ENCODE measurements at places on chromosomes 5 and 9. TPM values are rescaled to one million over a fixed set of nuclear protein-coding genes. Genes with fewer than 3 reads are reported as not detected.

The OTULINL gene
- 0.66 TPM for total RNA-seq

The LRRC19 gene
- not detected for total RNA-seq

The CAMSAP1 gene
- total RNA-seq, result 20.8 TPM

The CAMK2A gene
- total RNA-seq, result 2.0 TPM

The OMD gene
- not detected for total RNA-seq

The EIF4E1B gene
- not detected for total RNA-seq

The CEMIP2 gene
- 607 TPM for total RNA-seq

The GNA14 gene
- total RNA-seq, result 1.3 TPM

The TMEM38B gene
- total RNA-seq, result 10.5 TPM

The EGR1 gene
- total RNA-seq, result 5.2 TPM

The EQTN gene
- total RNA-seq, result not detected

The PKD2L2 gene
- not detected for total RNA-seq

The CCNJL gene
- total RNA-seq, result 4.9 TPM

The C5orf24 gene
- total RNA-seq, result 69.0 TPM

The FAM13B gene
- total RNA-seq, result 31.5 TPM

The PPP3R2 gene
- not detected for total RNA-seq

The STPG3 gene
- total RNA-seq, result not detected

The SHOC1 gene
- 0.14 TPM for total RNA-seq

The SMIM15 gene
- 50.1 TPM for total RNA-seq

The ORM2 gene
- not detected for total RNA-seq

The MCC gene
- 44.1 TPM for total RNA-seq

The PALM2AKAP2 gene
- total RNA-seq, result 66.4 TPM

The KIF20A gene
- total RNA-seq, result 0.66 TPM

The OCLN gene
- total RNA-seq, result 1.3 TPM

The RASGEF1C gene
- not detected for total RNA-seq

The GLRX gene
- 146 TPM for total RNA-seq

The FOXI1 gene
- not detected for total RNA-seq

The MORN5 gene
- total RNA-seq, result not detected

The PCDHB13 gene
- total RNA-seq, result 0.29 TPM

The STOM gene
- total RNA-seq, result 108 TPM

The PCDHB5 gene
- total RNA-seq, result 0.14 TPM

The RAB3C gene
- not detected for total RNA-seq

The FAM163B gene
- 2.2 TPM for total RNA-seq

The TEX48 gene
- not detected for total RNA-seq

The OGN gene
- not detected for total RNA-seq

All from placental pericyte (primary cell).